NCI-H1694 treated with DMSO at 0.1 percent for 48 hours (cell line): ENCODE measurements at places on chromosomes 11 and 22.

DNA sequence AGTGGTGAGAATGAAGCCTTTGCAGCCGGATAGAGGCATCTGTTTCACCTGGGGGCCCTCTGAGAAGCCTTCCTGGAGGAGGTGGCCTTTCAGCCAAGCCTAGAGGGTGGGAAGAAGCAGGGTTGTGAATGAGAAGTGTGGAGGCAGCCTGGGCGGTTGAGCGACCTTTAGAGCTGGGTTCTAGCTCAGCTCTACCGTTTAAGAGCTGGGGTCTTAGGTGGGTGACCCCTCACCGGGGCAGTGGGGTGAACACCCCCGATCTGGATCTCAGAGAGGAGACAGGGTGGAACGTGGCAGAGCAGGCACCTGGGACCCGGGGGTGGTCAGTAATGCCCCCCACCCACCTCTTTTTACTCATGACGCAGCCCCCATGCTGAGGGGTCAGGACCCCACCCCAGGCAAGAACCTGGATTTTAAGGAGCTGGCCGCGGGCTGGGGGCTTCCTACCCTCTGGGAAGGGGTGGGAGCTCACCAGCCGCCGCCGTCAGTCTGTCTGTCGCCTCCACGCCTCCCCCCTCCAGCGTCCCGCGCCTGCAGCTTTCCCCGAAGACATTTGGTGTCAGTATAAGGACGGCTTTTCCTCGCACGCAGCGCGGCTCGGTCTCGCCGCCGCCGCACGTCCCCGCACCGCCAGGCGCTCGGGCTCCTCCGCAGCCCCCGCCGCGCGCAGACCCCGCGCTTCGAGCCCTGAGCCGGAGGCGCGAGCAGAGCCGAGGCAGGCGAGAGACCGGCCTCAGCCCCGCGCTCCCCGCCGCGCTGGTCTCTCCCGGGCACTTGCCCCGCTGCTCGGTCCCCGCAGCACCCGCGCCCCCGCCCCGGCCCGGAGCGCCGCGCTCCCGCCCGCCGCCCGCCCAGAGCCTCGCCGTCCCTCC is 13.3 kb upstream of the CACNA1I start:
- DNase-seq: peak; percentile 33

- no peak for DNase-seq
These were observed 36.7 kb downstream of the ISX start for GRCh38 chr22:35102663-35103062.

- no peak for DNase-seq
These were observed 174.8 kb downstream of the BUD13 start for GRCh38 chr11:116598036-116598435.

DNA sequence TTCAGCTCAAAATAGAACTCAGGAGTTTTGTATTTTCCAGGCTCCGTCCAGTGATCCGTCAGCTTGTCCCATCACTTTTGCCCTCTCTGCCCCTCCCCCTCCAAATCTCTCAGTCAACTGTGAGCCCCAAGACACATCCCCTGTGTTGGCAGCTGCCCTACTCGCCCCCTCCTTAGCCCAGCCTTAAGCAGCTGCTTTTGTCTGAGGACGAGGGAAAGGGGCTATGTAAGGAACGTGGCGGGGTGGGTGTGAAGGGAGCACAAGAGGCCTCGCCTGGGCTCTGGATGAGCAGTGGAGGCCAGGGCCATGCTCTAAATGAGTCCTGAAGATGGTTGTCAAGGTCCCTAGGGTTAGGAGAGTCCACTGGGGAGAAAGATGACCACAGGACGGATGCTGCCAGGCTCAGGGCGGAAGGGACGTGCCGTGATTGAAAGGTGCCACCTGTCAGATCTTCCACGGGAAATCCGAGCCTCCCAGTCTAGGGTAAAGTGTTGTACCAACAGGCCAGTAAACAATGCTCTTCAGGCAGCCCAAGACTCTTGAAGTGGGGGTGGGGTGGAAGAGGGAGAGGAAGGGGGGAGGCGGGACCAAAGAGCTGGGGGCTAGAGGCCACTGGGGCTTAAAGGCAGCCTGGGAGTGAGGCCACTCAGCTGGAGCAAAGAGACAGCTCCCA is at the start of gene SMTNL1:
Gene SMTNL1 (plus strand): TSS at position 649 of the 673 bp plus-strand sequence. CDS start 5,048 bp downstream, outside the sequence.
- DNase-seq: no peak

GRCh38 chr11:117175104-117175503 is 3.4 kb upstream of the SIDT2 start:
- no peak for DNase-seq

DNA sequence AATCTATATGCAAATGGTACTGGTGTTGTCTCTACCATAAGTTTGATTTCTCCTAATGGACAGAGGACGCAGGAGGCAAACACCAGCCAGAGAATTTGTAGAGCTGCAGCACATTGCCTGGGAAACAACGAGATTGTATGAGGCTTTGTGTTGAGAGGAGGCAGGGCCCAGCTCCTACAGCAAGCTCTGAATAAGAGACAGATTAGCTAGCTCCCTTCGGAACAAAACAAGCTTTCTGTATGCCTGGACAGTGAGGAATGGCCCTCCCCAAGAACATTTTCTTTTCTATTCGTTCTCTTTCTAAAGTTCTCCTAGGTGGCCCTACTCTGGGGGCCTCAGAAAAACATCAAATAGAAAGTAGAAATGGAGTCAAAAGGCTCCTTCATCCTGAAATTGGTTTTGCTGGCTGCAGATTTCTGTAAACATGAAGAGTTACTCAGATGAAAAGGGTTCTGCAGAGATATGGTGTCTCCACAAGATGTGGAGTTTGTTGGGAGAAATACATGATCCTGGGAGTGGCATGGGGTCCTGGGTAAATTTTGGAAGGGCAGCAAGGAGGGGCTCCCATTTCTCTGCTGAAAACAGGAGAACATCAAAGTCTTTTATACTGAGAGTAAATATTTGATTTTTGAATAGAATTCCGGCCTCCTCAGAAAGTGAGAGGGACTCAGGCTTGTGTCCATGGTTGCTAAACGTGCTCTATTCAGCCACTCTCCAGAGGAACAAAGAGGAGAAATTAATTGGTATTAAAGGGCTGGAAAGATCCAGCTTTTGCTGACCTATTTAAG is 6.8 kb upstream of the HEPACAM start:
- no peak for DNase-seq
